Ammon's horn (tissue), 1 donor: ENCODE measurements at places on chromosomes 1 and 21.

DNA sequence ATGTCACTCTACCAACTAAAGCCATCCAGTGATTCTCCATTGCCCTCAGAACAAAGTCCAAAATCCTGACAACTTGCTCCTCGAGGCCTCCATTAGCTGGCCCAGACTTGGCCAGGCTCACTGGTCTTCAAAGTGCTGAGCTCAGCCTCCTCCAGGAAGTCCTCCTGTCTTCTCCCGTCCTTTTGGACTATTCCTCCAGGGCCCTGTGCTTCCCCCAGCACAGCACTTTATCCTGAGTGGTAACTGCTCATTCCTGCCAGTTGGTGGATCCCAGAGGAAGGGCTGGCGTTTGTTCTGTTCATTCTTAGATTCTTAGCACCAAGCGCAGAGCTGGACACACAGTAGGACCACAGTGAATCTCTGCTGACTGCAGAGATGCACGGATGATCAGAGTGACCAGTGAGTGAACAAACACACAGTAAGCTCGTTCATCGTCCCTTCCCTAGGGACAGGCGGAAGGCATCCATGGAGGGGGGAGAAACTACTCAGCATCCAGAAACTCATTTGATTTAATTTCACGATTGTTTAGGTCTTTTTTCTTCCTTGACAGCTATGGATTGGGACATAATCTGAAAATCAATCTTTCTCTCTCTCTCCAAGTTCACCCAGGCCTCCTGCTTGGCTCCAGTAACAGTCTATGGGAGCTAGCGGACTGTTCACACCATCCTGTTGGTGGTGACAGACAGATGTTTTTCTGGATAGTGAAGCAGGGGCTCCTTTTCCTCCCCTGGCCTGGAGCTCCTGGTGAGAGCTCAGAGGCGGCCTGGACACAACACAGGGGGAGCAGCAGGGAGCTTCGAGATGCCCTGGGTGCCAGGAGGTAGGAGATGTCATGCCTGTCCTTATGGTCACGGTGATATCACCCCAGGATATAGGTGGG is 180.2 kb downstream of the PTPRU start:
- DNase-seq: no peak

GRCh38 chr1:38727684-38728584 is 131.6 kb downstream of the RRAGC start:
- peak; percentile 54 for DNase-seq

DNA sequence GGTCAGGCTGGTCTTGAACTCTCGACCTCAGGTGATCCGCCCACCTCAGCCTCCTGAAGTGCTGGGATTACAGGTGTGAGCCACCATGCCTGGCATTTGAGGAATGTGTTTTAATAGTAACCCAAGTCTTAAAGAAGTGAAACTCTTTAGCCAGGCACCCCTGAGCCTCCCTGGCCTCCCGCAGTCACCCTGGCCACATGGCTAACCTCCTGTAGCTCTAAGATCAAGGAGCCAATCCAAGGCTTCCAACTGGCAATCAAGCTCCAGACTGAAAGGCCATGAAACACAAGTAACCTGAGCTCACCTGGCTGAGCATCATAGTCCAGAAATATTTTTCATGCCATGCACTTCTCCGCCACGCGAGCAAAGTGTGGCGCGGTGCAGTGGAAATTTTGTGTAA is 84.3 kb downstream of the LTN1 start:
- no peak for DNase-seq

- DNase-seq: no peak
These were observed 22.7 kb downstream of the NENF start for GRCh38 chr1:212455401-212455800.

GRCh38 chr1:237431448-237431847 is 389.5 kb downstream of the RYR2 start:
- DNase-seq: no peak

DNA sequence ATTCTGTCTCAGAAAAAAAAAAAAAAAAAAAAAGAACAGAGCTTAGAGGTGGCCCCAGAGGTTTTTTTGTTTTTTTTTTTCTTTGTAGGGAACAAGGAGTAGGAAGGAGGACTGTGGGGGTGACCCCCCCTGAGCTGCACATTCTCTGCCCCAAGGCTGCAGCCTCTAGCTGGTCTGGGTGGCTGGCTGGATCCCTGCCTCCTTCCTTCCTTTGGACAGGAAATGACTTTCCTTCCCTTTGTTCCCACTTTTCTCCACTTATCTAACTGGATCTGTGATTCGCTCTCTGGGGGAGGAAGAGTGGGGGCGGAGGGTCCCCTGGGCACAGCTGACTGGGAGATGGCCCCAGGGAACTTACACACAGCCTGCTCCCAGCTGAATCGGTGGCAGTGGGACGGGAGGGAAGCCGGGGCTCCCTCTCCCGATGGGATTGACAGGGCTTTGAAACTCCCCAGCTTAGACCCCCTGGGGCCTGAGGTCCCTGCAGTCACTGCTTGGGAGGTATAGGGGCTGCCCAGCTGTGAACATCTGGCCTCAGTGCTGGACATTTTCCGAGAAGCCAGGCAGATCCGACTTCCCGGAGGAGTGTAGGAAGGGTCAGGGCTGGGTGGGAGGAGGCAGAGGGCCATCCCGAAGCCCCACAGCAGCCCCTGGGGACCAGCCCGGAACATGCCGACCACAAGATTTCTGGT is 2.1 kb downstream of the FBLIM1 start:
- DNase-seq: no peak

DNA sequence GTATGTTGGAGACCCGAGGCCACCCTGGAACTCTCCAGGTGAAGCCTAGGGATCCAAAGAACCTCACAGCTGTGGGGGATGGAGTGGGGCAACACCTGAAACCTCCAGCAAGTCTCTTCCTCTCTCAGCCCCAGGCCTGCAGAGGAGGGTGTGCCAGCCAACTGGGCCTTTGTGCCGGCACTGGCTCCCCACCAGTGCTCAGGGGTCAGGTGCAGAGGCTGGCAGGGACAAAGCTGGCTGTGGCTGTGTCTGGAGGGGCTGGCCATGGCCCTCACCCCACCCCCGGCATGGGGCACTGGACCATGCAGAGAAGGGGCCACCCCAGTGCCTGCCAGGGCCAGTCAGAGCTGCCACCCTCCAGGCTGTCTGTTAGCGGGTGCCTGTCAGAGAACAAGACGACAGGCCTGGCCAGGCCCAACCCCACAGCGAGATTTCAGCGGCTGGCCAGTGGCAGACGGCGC is 3.9 kb downstream of the COL18A1 start:
- DNase-seq: no peak

DNA sequence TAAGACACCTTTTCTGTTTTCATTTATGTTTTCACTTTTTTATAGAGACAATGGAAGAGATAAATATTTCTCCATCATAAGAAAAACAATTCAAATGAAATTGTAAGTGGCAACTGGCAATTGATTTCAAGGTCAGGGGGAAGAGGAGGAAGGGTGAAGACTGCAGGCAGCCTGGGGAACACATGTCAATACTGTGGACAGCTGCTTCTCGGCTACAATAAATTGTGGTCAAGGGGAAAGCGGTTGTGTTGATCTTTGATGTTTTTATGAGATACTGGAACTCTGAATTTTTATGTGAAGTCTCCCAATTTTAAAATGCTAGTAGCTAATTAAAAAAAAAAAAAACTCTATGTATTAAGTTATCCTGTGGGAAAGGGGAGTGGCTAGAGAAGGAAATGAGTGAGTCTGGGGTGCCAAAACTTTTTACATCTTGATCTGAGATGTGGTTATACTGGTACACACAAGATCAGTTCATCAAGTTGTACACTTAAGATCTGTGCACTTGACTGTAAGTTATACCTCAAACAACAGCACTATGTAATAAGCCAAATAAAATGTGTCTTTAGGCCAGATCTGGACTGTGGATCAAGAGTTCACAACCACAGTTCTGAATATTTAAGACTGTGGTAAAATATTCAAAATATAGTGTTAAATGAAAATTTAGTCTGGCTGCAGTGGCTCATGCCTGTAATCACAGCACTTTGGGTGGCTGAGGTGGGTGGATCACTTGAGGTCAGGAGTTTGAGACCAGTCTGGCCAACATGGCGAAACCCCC is 18.0 kb downstream of the SSX2IP start:
- DNase-seq: no peak

DNA sequence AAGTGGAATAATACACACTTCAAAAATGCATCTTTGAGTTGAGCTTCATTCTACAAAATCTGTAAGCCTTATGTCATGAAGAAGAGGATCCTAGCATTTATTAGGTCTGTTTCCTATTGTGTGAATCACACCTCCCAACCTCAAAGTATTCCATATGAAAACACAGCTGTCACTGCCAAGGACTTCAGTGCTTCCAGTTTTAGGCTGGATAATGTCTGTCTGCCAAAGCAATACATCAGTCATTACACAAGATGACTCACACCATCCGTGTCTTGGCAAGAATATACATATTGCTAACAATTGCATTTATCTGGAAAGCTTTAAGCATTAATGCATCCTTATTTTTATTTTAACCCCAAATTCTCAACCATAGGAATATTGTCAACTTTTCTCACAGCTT is 125.7 kb upstream of the TMPRSS15 start:
- DNase-seq: peak; percentile 43

DNA sequence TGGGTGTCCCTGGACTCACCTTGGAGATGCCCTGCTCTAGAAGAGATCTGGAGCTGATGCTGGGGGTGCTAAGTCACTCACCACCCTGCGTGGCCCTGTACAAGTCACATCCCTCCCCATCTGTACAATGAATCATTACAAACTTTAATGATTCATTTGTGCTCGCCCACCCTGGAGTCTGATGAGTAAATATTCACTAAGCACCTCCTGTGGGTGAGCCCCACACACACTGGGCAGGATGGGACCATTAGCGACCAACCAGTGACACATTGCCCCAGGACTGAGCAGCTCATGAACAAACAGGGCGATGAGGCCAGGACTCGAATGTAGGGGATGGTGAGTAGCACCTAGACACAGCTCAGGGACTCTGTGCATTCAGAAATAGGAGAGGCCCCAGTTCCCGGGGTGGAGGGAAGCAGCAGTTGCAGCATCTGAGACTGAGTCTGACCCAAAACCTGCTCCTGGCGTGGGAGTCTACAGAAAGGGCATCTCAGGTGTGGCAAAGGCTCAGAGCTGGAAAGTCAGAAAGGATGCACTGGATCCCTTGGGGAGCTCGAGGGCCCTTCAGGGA is 18.1 kb upstream of the PDZK1IP1 start:
- no peak for DNase-seq

GRCh38 chr1:78254517-78254916 is 208.8 kb downstream of the GIPC2 start:
- DNase-seq: no peak

GRCh38 chr1:47630346-47630745 is 192.5 kb downstream of the FOXD2 start:
- DNase-seq: no peak
